ENCODE measurements at places on chromosomes 12 and 14. TPM values are rescaled to one million over a fixed set of nuclear protein-coding genes. Genes with fewer than 3 reads are reported as not detected.

CD163 gene
- not detected for total RNA-seq

POTEM gene
- total RNA-seq, result not detected

PTPN21 gene
- total RNA-seq, result 5.5 TPM

TBC1D30 gene
- total RNA-seq, result 0.45 TPM

AMDHD1 gene
- total RNA-seq, result not detected

SLC6A15 gene
- total RNA-seq, result 3.0 TPM

CYP46A1 gene
- not detected for total RNA-seq

KRT2 gene
- total RNA-seq, result not detected

KRT78 gene
- total RNA-seq, result not detected

TMTC1 gene
- total RNA-seq, result 26.6 TPM

YBX3 gene
- 199 TPM for total RNA-seq

All from bronchus fibroblast of lung (primary cell).